ENCODE measurements at places on chromosomes 16 and 17.

DNA sequence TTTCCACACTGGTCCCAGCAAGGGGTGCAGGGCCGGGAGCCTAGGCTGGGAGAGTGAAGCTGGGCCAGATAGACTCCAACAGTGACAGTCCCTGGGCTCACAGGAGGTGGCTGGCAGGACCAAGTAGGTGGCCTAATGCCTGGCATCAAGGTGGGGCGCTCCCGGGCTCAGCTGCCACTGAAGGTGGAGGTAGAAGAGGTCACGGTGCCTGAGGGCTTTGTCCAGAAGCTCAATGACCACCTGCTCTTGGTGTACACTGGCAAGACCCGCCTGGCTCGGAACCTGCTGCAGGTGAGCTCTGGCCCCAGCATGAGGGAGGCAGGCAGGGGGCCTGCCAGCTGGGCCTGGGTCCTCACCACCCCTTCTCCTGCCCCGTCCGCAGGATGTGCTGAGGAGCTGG lies 23.8 kb downstream of the FCSK start:
- no peak for DNase-seq

GRCh38 chr17:53837131-53837530 lies 14.4 kb downstream of the KIF2B start:
- no peak for DNase-seq

DNA sequence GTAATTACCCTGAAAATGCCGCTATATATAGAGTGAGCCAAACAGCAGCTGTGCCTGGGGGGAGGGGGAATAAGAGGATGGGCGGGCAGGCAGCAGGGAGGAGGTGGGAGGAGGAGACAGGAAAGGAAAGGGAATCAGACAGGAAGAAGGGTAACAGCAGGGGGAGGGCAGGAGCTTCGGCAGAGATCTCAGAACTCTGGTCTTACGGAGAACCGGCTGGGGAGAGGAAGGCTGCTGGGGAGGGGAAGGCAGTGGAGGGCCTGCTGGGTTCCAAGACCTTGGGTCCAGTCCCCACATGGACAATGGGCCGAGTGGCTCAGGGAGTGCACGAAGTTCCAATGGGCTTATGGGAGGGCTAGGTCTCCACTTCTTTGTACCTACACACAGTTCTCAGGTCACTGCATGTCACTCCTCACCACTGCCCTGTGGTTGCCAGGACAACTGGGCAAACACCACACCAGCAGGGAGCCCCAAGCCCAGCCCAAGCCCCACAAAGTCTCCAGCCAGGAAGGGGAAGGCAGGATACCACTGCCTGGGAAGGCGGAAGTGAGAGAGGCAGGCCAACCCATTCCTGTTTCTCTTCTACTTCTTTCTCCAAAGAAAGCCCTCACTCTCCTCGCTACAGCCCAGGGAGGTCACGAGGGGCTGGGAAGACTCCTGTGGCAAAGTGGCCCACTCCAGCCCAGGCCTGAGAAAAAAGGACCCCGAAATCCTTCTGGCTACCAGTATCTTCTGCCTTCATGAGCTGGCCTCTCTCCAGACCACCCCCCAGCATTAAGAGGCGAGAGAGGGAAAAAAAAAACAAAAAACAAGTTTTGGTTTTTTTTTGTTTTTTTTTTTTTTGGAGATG lies 25.3 kb downstream of the G6PC3 start:
- DNase-seq, result no peak

- DNase-seq, result no peak
Observed at GRCh38 chr17:61393904-61394629, 5.6 kb upstream of the TBX2 start.

- DNase-seq, result no peak
Observed at GRCh38 chr17:45223539-45224528, 2.1 kb downstream of the FMNL1 start.

DNA sequence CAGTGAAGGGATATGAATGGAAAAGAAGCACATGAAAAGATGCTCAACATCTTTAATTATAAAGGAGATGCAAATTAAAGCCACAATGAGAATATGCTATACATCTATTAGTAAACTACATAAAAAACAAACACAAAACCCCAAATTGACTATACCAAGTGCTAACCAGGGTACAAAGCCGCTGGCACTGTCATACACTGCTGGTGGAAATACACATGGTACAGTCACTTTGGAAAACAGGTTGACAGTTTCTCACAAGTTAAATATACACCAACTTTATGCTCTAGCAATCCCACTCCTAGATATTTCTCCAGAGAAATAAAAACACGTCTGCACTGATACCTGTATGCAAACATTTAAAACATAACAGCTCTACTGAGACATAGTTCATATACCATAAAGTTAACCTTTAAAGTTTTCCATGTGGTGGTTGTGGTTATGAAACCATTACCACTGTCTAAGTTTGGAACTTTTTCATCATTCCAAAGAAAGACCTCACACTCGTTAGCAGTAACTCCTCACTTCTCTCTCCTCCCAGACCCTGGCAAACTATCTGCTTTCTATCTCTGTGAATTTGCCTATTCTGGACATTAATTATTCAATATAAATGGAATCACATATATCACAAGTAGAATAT lies 42.7 kb downstream of the ADGRG5 start:
- DNase-seq, result no peak

GRCh38 chr17:10062691-10063385 lies 135.6 kb downstream of the GAS7 start:
- no peak for DNase-seq

DNA sequence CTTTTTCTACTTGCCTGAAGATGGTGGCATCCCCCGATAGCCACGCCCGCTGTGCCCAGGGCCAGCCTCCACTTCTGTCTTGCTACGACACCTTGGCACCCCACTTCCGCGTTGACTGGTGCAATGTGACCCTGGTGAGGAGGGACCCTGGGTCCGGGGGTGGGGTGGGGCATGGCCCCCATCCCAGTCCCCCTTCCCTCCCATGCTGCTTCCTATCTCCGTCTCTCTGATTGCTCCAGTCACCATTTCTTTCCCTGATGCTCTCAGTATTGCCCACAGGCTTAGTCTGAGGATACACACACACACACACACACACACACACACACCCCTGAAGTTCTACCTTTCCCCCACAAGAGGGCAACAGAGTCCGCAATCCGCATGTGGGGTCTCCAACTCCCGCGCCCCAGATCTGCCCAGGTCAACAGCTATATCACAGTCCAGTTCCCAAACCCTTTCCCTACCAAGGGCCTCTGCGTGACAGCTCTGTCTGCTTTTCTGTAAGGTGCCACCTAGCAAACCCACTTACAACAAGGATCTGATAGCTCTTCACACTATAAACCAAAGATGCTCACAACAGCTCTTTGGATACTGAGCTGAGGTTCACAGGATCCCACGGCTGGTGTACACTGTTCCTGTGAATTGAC lies 3.4 kb downstream of the SGCA start:
- no peak for DNase-seq

GRCh38 chr16:30887927-30888326 lies 6.0 kb downstream of the BCL7C start:
- DNase-seq, result no peak

DNA sequence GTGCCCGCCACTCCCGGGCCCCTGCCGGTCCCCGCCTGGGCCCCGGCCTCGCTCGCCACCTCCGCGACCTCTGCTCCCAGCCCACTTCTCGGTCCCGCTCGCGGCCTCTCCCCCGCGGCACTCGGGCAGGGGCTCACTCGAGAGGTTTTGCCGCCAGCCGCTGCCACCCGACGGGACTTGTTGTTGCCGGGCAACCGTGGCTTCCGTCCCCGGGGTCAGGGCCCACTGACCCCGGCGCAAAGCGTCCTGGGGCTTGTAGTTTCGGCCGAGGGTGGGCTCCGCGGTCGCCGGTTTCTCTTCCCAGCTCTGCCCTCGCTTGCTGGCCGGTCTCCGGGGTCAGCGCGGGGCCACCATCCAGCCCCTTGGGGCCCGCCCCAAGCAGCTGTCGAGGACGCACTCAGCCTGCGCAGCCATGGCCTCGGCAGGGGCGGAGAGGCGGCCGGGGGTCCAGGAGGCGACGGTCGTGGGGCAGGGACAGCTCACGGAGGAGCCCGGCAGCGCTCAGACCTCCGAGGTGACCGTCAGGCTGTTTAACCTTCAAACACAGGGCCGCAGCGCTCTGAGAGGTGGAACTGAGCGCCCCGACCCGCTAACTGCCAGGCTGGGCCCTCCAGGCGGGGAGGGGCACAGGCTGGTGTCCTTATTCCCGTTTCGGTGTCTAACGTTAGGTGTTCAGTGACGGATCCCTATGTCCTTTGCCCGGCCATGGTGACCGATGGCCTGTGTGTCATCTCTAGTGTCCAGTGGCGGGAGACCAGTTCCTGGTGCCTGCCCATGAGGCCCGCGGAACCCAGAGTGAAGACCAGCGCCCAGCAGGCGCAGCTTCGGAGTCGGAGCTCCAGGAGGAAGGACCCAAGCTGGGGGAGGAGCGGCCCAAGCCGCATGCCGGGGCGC lies at the start of the genes C16orf86 and ENKD1:
Gene C16orf86, plus strand, starts transcription at position 256 of the 894 bp plus-strand sequence. Its CDS starts 157 bp downstream, at position 413.
Gene ENKD1, minus strand, starts transcription at position 192 of the 894 bp plus-strand sequence. CDS start 308 bp downstream, outside the sequence.
- no peak for DNase-seq

DNA sequence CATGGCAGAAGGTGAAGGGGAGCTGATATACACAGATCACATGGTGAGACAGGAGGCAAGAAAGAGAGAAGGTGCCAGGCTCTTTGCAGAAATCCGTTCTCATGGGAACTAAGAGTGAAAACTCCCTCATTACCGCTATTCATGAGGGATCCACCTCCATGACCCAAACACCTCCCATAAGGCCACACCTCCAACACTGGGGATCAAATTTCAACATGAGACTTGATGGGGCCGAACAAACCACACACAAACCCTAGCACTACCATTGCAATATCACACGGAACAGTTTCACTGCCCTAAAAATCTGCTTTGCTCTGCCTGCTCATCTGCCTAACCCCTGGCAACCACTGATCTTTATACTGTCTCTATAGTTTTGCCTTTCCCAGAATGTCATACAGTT lies 34.8 kb downstream of the C17orf67 start:
- DNase-seq, result no peak

- no peak for DNase-seq
Observed at GRCh38 chr17:30103921-30104320, 12.7 kb upstream of the NSRP1 start.

DNA sequence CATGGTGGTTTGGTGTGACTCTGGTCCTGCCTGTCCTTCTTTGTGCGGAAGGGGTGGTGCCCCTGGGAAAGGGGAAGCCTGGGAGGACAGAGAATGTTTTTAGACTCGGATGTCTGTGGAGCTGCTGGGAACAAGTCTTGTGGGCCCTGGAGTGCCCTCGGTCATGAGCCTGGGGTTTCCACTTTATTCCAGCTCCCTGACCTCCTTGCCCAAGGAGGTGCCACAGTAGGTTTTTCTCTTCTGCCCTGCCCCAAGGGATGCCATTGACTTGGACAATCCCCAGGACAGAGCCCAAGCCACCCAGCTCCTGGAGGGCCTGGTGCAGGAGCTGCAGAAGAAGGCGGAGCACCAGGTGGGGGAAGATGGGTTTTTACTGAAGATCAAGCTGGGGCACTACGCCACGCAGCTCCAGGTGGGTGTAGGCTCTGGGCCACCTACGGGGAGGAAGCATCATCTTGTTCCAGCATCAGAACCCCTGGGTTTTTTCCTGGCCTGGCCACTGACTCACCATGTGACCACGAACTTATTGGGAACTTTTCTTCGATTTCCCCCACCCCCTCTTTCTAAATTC lies 1.4 kb downstream of the STAT5A start:
- DNase-seq, result no peak
